Stimulated activated CD8-positive, alpha-beta memory T cell treated with anti-CD3 and anti-CD28 coated beads, Interleukin-15, amount 100 ng/mL, for 4 hours (primary cell): ENCODE measurements at places on chromosomes 12 and 14.

DNA sequence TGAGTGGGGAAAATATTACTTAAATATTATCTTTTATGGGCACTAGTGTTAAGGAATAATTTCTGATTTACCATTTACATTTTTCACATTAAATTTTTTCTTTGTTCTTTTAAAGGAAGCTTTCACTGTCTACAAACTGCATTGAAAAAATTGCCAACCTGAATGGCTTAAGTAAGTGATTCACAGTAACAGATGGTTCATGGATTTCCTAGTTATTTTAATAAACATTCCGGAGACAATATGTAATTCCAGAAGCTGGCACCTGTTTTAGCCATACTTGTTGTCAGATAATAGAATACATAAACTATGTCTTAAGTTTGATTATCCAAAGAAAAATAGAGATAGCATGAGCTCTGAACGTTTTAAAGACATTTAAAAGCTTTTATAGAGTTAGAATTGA is 17.1 kb downstream of the DNAL1 start:
- no peak for DNase-seq

DNA sequence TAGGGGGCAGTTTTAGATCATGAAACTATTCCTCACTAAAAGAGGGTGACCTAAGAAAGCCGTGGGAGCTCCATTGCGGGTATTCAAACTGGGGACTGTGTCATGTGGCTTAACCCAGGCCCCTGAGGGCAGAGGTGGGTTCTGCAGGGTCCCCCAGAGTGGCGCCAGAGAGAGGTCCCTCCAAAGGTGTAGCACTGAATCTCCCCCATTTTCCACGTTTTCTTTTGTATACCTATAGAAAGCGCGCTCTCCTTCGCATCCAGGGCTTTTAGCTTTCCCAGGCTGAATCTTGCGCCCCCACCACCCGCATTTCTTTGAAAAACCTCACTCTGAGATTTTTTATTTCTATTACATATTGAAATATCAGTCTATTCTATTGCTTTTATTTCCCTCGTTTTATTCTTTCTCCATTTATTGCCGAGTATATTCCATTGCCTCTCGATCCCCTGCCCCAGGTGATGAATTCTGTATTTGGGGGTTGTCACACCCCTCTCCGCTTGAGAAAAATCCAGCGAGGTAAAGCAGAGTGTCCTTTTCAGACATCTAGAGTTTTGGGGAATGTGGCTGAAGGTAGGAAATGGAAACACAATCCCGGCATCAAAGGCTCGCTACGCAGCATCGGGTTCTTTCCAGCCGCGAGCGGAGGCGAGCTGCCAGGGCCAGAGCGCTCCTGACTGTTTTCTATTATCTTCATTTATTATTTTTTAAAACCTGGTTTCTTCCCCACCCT is 870 bp upstream of the HOXC13 start:
- DNase-seq, result no peak

DNA sequence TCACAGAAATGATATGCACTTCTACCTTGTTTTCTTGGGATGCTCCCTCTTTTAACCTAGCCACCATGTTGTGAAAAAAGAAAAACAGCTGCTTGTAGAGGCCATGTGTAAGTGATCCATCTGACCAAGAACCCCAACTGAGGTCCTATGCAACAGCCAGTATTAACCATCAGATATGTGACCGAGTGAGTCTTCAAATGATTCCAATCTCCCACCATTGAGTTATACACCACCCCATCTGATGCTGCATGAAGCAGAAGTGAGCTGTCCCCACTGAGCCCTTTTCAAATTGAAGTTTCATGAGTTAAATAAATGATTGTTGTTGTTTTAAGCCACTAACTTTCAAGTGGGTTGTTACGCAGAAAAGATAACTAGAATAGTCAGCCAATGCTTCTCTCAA is 20.6 kb upstream of the USP15 start:
- DNase-seq, result no peak

GRCh38 chr12:96502477-96502876 is 13.1 kb downstream of the CFAP54 start:
- DNase-seq, result no peak

GRCh38 chr14:50784683-50785456 is 46.1 kb downstream of the NIN start:
- no peak for DNase-seq

GRCh38 chr12:57164966-57165625 is 17.7 kb upstream of the LRP1-AS start:
- DNase-seq, result no peak

DNA sequence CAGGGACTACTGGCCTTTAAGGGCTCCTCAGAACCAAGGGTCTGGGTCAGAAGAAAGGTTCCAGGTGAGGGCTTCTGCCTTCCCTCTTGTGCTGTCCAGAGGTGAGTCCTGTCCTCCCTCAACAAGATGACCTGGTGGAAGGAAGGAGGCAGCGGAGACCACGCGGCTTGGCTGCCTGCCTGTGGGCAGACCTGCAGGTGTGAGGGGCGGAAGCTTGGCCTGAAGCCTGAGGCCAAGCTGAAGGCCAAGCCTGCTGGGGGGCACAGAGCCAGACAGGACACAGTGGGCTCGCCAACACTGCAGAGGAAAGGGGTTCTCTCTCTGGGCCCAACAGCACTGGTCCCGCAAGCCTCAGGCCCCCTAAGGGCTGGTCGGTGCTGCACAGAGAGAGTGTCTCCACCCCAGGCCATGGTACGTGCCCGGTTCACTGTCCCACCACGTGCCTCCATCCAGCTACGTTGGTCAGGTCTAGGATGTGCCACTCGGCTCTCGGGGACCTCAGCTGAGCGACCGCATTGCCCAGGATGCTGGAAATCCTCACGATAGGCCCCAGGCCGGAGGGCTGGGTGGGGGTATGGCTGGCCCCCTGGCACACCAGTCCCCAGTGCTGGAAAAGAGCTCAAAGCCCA is 170.0 kb upstream of the PRMT8 start:
- DNase-seq, result no peak

GRCh38 chr12:100493396-100494012 is 19.8 kb downstream of the NR1H4 start:
- no peak for DNase-seq

- DNase-seq, result no peak
These were observed 46.5 kb upstream of the CCND2 start for GRCh38 chr12:4227046-4227445.

GRCh38 chr14:78610994-78611393 is 440.8 kb downstream of the NRXN3 start:
- DNase-seq, result no peak

- no peak for DNase-seq
These were observed 9.9 kb downstream of the TMEM19 start for GRCh38 chr12:71695782-71696181.

- no peak for DNase-seq
These were observed 2.2 kb downstream of the TMEM132C start for GRCh38 chr12:128269181-128269591.
